ENCODE measurements at places on chromosomes 6 and 20. TPM values are rescaled to one million over a fixed set of nuclear protein-coding genes. Genes with fewer than 3 reads are reported as not detected.

NPBWR2 gene
- not detected for total RNA-seq

IL20RA gene
- 1.4 TPM for total RNA-seq

RFX6 gene
- not detected for total RNA-seq

CCM2L gene
- 3.7 TPM for total RNA-seq

SRMS gene
- not detected for total RNA-seq

WFDC10B gene
- not detected for total RNA-seq

RIPPLY2 gene
- 7.8 TPM for total RNA-seq

EEF1A2 gene
- total RNA-seq = 313 TPM

PNLDC1 gene
- total RNA-seq = 0.23 TPM

POU3F2 gene
- 46.4 TPM for total RNA-seq

SEL1L2 gene
- 0.23 TPM for total RNA-seq
